ENCODE measurements at places on chromosomes 16 and 17. TPM values are rescaled to one million over a fixed set of nuclear protein-coding genes. Genes with fewer than 3 reads are reported as not detected.
A peak's percentile ranks its signal among the peaks of the same experiment; 100 is the strongest.

DNA sequence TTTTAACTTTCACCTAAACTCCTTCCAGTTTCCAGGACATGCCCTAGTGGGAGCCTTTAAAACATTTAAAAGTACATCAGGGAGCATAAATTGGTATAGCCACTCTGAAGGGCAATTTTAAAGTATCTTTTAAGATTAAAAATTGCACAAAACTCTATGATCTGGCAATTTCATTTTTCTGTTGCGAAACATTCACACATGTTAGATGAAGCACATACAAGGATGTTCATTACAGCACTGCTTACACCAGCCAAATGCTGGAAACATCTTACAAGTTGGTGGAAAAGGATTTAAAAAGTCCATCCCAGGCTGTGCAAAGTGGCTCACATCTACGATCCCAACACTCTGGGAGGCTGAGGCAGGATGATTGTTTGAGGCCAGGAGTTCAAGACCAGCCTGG is 26.4 kb upstream of the LONP2 start:
- H3K36me3 ChIP-seq: no peaks in the 10 kb centered on the region
- H3K4me1 ChIP-seq: no peaks in the 10 kb centered on the region
- no peak for DNase-seq
- H3K27me3 ChIP-seq: no peaks in the 10 kb centered on the region

Gene CDH1
- total RNA-seq: 0.17 TPM

Gene OTOP3
- total RNA-seq: not detected

Gene CD300E
- 0.40 TPM for total RNA-seq

- H3K36me3 ChIP-seq: peaks cover 19% of the 10 kb centered on the region
- no peaks in the 10 kb centered on the region for H3K27me3 ChIP-seq
- no peak overlapping the region for H3K4me3 ChIP-seq
- DNase-seq: no peak
- peaks cover 17% of the 10 kb centered on the region for H3K4me1 ChIP-seq
Observed at GRCh38 chr17:46027048-46027975, 28.3 kb downstream of the STH start.

- peak overlapping the region; percentile 31 for H3K27ac ChIP-seq
- no peaks in the 10 kb centered on the region for H3K27me3 ChIP-seq
- no peak overlapping the region for H3K4me3 ChIP-seq
- peaks cover 32% of the 10 kb centered on the region for H3K4me1 ChIP-seq
- no peaks in the 10 kb centered on the region for H3K36me3 ChIP-seq
Observed at GRCh38 chr17:69733171-69734012, 318.9 kb downstream of the MAP2K6 start.

DNA sequence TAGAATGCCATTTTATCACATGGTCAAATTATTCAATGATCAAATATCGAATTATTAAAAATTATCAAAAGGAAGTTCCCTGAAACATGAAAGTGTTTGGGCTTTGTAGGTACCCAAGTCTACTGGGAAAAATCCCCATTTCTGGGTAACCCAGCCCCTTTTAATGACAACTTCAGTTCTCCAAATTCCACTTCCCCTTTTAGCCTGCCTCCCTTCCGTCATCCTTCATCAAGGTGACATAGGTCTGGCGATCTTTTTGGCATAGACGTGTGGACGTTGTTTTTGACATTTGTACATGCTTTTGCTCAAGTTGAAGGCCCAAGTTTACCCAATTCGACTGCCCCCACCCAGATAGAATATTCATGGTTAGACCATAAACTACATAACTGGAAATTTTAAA is 660.9 kb downstream of the MAF start:
- no peaks in the 10 kb centered on the region for H3K36me3 ChIP-seq
- no peak overlapping the region for H3K4me3 ChIP-seq
- H3K4me1 ChIP-seq: no peaks in the 10 kb centered on the region

Gene KDM6B
- total RNA-seq: 10.8 TPM

DNA sequence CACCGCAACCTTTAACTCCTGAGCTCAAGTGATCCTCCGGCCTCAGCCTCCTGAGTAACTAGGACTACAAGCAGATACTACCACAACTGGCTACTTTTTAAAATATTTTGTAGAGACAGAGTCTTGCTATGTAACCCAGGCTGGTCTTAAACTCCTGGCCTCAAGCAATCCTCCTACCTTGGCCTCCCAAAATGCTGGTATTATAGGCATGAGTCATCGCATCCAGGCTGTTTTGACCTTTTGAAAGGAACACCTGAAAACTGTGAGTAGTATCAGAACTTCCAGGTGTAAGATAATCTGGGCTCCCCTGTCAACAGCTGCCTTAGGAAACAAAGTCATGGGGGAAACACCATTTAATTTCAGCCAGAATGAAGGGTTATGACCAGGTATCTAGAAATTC is 77.5 kb downstream of the CYTH1 start:
- H3K36me3 ChIP-seq: peaks cover 69% of the 10 kb centered on the region
- no peak for DNase-seq
- H3K4me1 ChIP-seq: peaks cover 27% of the 10 kb centered on the region
- H3K27me3 ChIP-seq: no peaks in the 10 kb centered on the region
- no peak overlapping the region for H3K27ac ChIP-seq

GRCh38 chr16:67868290-67868689 is 4.6 kb upstream of the EDC4 start:
- peaks cover 17% of the 10 kb centered on the region for H3K4me1 ChIP-seq
- no peaks in the 10 kb centered on the region for H3K27me3 ChIP-seq
- no peak overlapping the region for H3K27ac ChIP-seq
- peaks cover 31% of the 10 kb centered on the region for H3K36me3 ChIP-seq
- no peak for DNase-seq

GRCh38 chr16:84718-85406 is 6.8 kb downstream of the MPG start:
- peak overlapping the region; percentile 34 for H3K27ac ChIP-seq
- peaks cover 84% of the 10 kb centered on the region for H3K36me3 ChIP-seq
- DNase-seq: no peak
- no peak overlapping the region for H3K4me3 ChIP-seq
- no peaks in the 10 kb centered on the region for H3K27me3 ChIP-seq

DNA sequence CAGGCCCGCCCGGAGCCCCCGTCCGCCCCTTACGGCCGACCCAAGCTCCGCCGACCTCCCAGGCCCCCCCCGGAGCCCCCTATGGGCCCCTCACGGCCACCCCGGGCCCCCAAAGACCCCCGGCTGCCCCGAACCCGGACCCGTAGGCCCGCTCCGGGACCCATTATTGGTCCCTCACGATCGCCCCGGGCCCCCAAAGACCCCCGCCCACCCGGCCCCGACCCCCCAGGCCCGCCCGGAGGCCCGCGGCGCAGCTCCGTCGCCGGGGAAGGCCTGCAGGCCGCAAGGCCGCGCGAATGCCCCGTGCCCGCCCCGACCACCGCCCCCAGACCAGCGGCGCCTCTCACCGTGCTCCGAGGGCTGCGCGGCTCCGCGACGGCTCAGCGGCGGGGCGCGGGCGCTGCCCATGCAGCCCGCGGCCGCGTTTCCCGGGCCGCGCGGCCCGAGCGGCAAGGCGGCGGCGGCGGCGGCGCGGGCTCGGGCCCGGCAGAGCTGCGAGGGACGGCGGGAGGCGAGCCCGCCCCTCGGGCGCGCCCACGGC is 393 bp downstream of the ANKRD11 start:
- no peaks in the 10 kb centered on the region for H3K36me3 ChIP-seq
- no peak for DNase-seq
- peaks cover 60% of the 10 kb centered on the region for H3K4me1 ChIP-seq

DNA sequence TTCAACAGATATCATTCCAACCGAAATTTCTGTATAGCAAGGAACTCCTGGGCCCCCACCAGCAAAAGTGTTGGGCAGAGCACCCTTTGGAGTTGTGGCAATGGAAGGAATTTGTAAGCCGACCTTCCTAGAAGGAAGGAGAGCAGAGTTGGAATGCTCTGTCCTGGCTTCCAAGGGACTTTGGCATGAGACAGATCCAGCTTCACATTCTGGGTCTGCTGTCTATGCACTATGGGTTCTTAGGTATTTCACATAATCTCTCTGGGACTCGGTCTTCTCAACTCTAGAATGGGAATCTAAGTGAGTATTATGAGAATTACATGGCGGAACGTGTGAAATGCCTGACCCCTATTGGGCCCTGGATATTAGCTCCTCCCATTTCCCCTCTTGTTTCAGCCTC is 63.2 kb upstream of the MARCHF10 start:
- H3K27me3 ChIP-seq: no peaks in the 10 kb centered on the region
- no peak for DNase-seq
- no peak overlapping the region for H3K4me3 ChIP-seq
- no peak overlapping the region for H3K27ac ChIP-seq

Gene UTS2R
- total RNA-seq: not detected

Gene SPNS2
- 10.0 TPM for total RNA-seq

Gene KRTAP9-4
- not detected for total RNA-seq

- H3K27me3 ChIP-seq: peaks cover 8% of the 10 kb centered on the region
- H3K4me3 ChIP-seq: no peak overlapping the region
- peaks cover 13% of the 10 kb centered on the region for H3K4me1 ChIP-seq
Observed at GRCh38 chr17:27203241-27203640, 90.7 kb upstream of the WSB1 start.

DNA sequence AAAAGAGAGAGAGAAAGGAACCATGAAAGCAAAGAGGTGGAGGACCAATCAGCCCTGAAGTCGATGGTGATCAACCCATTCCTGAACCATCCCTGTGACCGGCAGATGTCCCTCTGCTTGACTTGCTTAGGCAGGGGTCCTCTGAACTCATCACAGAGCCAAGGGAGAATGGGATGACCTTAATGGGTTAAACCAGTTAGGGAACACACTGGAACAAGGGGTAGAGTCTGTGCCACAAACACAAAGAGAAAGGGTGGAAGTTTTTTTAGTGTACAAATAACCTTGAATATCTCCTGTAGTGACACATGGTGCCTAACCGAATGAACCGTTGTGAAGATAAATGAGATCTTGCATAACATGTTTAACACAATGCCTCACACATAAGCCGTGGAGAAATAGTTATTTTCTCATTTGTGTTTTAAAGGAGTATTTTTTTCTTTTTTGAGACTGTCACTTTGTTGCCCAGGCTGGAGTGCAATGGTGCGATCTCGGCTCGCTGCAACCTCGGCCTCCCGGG is 11.2 kb downstream of the NAA60 start:
- H3K36me3 ChIP-seq: peaks cover 10% of the 10 kb centered on the region
- DNase-seq: no peak
- H3K27me3 ChIP-seq: no peaks in the 10 kb centered on the region
- no peak overlapping the region for H3K27ac ChIP-seq

Gene CTRB2
- not detected for total RNA-seq

- DNase-seq: no peak
- peaks cover 4% of the 10 kb centered on the region for H3K36me3 ChIP-seq
- no peaks in the 10 kb centered on the region for H3K27me3 ChIP-seq
- peaks cover 6% of the 10 kb centered on the region for H3K4me1 ChIP-seq
Observed at GRCh38 chr17:29242051-29242450, 4.6 kb upstream of the CRYBA1 start.

Gene KRT33B
- total RNA-seq: not detected

Gene MLYCD
- total RNA-seq: 14.6 TPM

- DNase-seq: no peak
- H3K27me3 ChIP-seq: no peaks in the 10 kb centered on the region
- H3K27ac ChIP-seq: peak overlapping the region; percentile 78
- H3K4me1 ChIP-seq: peaks cover 26% of the 10 kb centered on the region
- peaks cover 43% of the 10 kb centered on the region for H3K36me3 ChIP-seq
Observed at GRCh38 chr16:75304521-75305363, 53.3 kb upstream of the BCAR1 start.

Gene MYL4
- not detected for total RNA-seq

Gene IL17C
- total RNA-seq: not detected

Gene SUPT4H1
- total RNA-seq: 35.3 TPM

GRCh38 chr17:51947160-51947735 is 211.3 kb downstream of the CA10 start:
- no peak overlapping the region for H3K4me3 ChIP-seq

Gene TEDC2
- total RNA-seq: not detected

- peaks cover 80% of the 10 kb centered on the region for H3K4me1 ChIP-seq
- no peaks in the 10 kb centered on the region for H3K27me3 ChIP-seq
- DNase-seq: peak; percentile 98
- H3K27ac ChIP-seq: peak overlapping the region; percentile 89
Observed at GRCh38 chr17:7561028-7561575, 617 bp upstream of the SENP3 start.

DNA sequence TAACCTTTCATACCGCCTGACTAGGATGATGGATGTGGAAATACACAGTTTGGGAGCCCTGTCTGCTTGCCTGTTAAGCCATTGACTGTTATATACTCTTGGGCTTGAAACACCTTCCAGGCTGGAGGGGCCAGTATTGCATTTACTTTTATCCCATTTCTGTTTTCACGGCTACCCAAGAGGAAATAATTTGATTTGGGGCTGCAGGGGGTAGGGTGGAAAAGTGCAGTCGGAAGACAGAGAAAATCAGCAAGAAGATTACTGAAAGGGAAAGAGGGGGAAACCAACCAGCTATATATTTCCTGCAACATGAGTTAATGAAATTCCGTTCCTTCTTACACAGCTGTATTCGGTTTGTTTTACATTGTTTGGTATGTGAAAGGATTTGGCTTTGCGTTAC is 202.5 kb downstream of the CDH13 start:
- no peak overlapping the region for H3K4me3 ChIP-seq
- peaks cover 4% of the 10 kb centered on the region for H3K4me1 ChIP-seq
- no peaks in the 10 kb centered on the region for H3K36me3 ChIP-seq
- DNase-seq: no peak

Gene SMPD3
- total RNA-seq: 0.32 TPM

- no peak overlapping the region for H3K27ac ChIP-seq
- H3K27me3 ChIP-seq: no peaks in the 10 kb centered on the region
- H3K4me3 ChIP-seq: no peak overlapping the region
- H3K4me1 ChIP-seq: no peaks in the 10 kb centered on the region
- H3K36me3 ChIP-seq: no peaks in the 10 kb centered on the region
Observed at GRCh38 chr17:52178012-52178411, 19.5 kb upstream of the CA10 start.

DNA sequence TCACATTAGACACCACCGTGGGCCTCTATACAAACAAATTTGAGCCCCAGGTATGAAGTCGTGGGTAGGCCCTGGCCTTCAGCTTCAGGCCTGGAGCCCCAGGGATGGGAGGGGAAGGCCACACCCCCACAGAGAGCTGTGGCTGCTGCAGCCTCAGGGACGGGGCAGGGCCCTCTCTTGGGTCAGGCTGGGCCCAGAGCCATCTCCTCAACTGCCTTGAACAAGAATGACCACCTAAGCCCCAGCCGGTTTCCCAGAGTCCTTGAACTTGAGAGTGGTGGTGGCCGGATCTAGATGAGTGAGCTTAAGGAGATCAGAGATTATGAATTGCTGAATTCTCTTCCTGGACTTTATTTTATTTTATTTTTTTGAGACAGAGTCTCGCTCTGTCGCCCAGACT is 18.6 kb downstream of the SCNN1B start:
- no peak overlapping the region for H3K4me3 ChIP-seq
- H3K36me3 ChIP-seq: no peaks in the 10 kb centered on the region
- no peak for DNase-seq
- no peaks in the 10 kb centered on the region for H3K4me1 ChIP-seq

Gene AARSD1
- total RNA-seq: 26.8 TPM

Gene SLC16A13
- 0.19 TPM for total RNA-seq

- no peaks in the 10 kb centered on the region for H3K36me3 ChIP-seq
- DNase-seq: no peak
- no peaks in the 10 kb centered on the region for H3K27me3 ChIP-seq
- H3K27ac ChIP-seq: no peak overlapping the region
- H3K4me3 ChIP-seq: no peak overlapping the region
Observed at GRCh38 chr17:48131216-48131824, 23.8 kb downstream of the SNX11 start.

All from esophagus muscularis mucosa (tissue), 4 donors.